ENCODE measurements at places on chromosomes 1 and 21.

- DNase-seq: no peak
These were observed 808 bp downstream of the C1orf116 start for GRCh38 chr1:207031632-207032264.

GRCh38 chr1:62295921-62296491, 23.2 kb downstream of the KANK4 start:
- no peak for DNase-seq

- no peak for DNase-seq
These were observed 22.3 kb downstream of the IL6R start for GRCh38 chr1:154427173-154428139.

- DNase-seq: no peak
These were observed 42.0 kb downstream of the PROX1 start for GRCh38 chr1:214029796-214030195.

GRCh38 chr1:65090406-65090805, 57.6 kb upstream of the AK4 start:
- DNase-seq: no peak

GRCh38 chr1:216961516-216961915, 238.3 kb upstream of the ESRRG start:
- no peak for DNase-seq

GRCh38 chr1:94884507-94884906, 42.4 kb downstream of the CNN3 start:
- no peak for DNase-seq

- DNase-seq: no peak
These were observed 107.7 kb downstream of the POU2F1 start for GRCh38 chr1:167328306-167328815.

DNA sequence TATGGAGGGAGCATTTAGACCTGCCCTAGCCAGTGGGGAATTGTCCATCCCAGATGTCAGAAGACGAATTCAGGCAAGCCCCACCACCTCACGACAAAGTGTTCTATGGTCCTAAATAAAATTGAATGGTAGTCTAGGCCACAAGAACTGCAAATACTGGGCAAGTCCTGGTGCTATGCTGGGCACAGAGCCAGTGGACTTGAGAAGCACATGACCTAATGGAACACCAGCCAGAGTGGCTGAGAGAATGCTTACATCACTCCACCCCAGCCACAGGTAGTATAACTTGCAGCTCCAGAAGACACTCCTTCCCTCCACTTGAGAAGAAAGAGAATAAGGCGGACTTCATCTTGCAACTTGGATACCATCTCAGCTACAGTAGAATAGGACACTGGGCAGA, 567.3 kb upstream of the CXADR start:
- DNase-seq: no peak

DNA sequence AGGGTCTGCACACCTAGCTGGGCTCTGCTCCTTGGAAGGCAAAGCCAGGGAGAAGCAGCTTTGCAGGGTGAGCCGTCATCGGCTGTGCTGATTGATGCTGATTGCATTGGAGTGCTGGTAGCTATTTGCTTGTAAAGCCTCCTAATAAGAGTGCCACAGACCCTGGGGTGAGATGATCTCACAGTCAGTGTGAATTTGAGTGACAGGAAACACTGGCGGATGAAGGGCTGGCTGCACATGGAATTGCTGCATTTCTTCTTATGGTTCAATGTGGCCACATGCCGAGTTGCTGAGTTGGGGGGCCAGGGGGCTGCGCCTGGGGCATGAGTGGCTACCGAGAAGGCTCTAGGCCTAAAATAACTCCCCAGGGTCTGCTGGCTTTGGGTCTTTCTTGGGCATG, 138.2 kb upstream of the CACNA1E start:
- no peak for DNase-seq

- no peak for DNase-seq
These were observed 46.7 kb upstream of the PLPPR4 start for GRCh38 chr1:99217599-99217998.

GRCh38 chr21:26210614-26211013, 40.0 kb upstream of the APP start:
- DNase-seq: no peak

DNA sequence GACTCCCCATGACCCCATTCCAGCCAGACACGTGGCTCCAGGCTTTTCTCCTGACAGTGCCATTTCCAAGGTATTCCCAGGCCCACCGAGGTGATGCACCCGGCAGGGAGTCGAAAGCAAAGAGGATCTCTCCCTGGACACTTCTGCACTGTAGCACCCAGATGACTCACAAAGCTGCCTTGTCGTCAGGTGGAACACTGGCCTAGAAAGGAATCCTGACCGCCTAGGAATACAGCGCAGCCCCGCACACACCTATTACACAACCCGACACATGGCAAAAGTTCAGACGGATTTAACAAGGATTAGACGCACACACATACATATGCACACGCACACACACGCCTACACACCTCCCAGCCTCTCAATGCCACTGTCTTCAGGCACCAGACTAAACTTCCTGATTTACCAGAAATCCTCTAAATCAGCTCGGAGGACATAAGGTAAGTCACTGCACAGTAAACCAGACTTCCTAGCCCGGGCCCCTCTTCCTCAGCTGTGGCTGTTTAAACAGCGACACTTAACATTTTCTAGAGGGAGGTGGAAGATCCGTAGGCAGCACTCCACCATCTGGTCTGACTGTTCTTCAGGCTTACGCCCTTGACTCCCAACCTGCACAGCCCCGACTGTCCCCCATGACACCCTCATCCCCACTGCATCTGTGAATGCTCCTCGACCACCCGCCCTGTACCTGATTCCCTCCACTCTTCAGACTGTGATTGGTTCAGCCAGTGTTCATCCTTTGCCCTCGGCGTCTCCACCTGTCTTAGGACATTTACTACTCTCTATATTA, 12.7 kb downstream of the FAM89A start:
- DNase-seq: no peak

DNA sequence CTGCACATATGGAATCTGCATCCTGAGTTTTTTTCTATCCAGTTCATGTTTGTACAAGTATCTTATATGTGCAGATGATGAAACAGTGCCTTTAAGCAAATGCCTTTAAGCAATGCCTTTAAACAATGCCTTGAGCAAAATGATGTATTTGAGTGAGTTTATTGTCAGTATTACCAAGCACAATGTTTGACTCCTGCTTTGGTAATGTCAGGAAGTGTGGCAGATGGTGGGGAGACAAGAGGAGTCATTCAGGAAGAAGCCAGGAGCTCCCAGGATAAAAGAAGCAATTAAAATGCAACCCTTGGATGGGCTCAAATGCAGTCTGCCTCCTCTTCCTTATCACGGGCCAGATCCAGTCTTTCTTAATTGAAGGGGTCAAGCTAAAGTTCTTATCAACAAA, 108.7 kb upstream of the KCNJ15 start:
- no peak for DNase-seq

GRCh38 chr1:208541225-208541855, 297.2 kb upstream of the PLXNA2 start:
- DNase-seq: no peak

- DNase-seq: no peak
These were observed 8.2 kb upstream of the FAM78B start for GRCh38 chr1:166175032-166175431.

- no peak for DNase-seq
These were observed 4.1 kb downstream of the EIF2D start for GRCh38 chr1:206608108-206608698.

GRCh38 chr1:230708631-230709580, 5.0 kb downstream of the AGT start:
- no peak for DNase-seq

- no peak for DNase-seq
These were observed 5.3 kb downstream of the FTCD start for GRCh38 chr21:46150073-46150472.

GRCh38 chr21:45330075-45330781, 42.5 kb upstream of the POFUT2 start:
- DNase-seq: no peak

DNA sequence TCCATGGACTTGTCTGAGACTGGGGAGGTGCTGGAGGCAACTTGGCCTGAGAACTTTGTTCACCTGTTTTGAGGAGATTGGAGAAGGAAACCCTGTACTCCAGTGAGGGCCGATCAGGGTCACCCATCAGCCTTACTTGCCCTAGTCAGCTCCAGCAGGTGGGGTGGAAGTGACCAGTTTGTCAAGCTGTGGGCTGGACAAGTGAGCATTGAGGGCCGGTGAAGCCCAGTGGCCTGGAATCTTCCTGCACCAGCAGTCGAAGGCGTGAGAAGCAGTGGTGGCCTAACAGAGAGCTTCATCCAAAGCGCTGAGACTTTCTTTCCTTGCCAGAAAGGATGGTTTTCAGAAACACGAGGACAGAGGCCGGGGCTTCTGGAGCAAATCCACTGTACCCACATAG, 9.6 kb downstream of the SLC37A1 start:
- no peak for DNase-seq

DNA sequence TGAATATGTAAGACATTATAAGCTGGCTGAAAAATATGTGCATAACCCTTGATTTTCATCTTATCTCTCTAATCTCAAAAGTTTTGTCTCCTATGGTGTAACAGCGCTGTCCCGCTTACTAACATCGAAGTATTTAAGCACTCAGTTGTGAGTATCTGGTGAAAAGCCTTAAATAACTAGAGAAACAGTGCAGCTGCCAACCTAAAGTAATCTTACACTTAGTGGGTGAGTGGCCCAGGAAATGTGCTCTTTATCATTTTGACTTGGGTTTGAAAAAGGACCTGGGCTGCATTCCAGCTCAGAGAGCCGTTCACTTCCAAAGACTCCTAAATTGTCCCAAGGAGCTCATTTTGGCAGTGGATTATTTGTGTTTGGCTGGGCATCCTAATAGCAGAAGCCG, 225.9 kb downstream of the SPATA17 start:
- no peak for DNase-seq

DNA sequence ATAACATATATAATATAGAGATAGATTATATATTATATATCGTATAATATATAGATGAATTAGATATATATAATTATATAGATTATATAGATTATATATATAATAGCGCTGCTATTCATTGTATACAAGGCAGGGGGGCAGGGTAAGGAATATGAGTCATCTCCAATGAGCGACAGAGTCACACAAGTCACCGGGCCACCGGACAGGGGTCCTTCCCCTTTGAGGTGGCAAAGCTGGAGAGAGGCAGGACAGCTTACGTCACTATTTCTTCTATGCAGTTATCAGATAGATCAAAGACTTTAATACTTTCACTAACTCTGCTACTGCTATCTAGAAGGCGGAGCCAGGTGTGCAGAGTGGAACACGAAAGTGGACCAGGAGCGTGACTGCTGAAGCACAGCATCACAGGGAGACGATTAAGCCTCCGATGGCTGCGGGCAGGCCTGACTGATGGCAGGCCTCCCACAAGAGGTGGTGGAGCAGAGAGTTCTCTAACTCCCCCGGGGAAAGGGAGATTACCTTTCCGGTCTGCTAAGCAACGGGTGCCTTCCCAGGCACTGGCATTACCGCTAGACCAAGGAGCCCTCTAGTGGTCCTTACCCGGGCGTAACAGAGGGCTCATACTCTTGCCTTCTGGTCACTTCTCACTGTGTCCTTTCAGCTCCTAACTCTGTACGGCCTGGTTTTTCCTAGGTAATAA, 2154.7 kb downstream of the MRPL39 start:
- DNase-seq: no peak

DNA sequence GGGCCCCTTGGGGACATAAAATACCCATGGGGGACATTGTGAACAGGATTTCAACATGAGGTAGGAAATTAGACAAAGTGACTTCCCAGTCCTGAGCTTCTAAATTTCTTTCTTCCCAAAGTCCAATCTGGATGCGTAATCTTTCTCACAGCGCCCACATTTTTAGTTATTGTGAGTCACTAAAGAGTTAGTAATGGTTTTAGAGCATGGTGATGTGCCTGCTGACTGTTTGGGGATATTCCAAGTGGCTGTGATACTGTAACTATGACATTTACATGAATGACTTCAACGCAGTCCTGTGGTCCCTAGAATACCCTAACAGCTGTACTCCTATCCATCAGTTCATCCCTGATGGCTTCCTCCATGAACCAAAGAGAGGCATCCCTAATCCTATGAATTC, 224.0 kb upstream of the COA6 start:
- no peak for DNase-seq

- no peak for DNase-seq
These were observed 28.0 kb upstream of the SMIM12 start for GRCh38 chr1:34887593-34887992.

- DNase-seq: no peak
These were observed 6.7 kb downstream of the DHX9 start for GRCh38 chr1:182845894-182846293.

- DNase-seq: no peak
These were observed 78.4 kb upstream of the RGS21 start for GRCh38 chr1:192238421-192238820.

Measured in stimulated activated CD4-positive, alpha-beta T cell treated with anti-CD3 and anti-CD28 coated beads, Interleukin-1b, Interleukin-23, amount 100 ng/mL, for 24 hours (primary cell).